ENCODE measurements at places on chromosomes 3 and 15. TPM values are rescaled to one million over a fixed set of nuclear protein-coding genes. Genes with fewer than 3 reads are reported as not detected.
A peak's percentile ranks its signal among the peaks of the same experiment; 100 is the strongest.

Gene CEMIP
- total RNA-seq, result 7.3 TPM

Gene NDUFB5
- total RNA-seq, result 38.7 TPM

GRCh38 chr3:182784542-182784941 is 8.8 kb upstream of the ATP11B start:
- no peak for DNase-seq

Gene ZIC1
- not detected for total RNA-seq

DNA sequence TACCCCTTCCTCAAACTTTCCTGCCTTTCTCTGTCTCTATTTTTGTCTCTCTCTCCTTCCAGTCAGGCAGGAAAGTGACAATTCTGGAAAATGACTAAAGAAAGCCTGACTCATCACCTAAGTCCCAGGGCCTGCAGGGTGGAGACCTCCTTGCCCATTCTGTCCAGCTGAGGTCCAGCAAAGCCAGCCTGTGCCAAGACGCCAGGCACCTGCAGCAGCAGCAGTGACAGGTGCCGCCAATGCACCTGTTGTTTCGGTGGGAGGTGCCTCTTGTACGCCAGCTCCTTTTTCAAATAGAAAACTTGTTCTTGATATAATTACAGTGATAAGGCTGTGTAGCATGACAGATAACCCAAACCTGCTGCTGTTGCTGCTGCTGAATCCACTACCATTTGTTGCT is 501.3 kb downstream of the NTRK3 start:
- no peak for DNase-seq

DNA sequence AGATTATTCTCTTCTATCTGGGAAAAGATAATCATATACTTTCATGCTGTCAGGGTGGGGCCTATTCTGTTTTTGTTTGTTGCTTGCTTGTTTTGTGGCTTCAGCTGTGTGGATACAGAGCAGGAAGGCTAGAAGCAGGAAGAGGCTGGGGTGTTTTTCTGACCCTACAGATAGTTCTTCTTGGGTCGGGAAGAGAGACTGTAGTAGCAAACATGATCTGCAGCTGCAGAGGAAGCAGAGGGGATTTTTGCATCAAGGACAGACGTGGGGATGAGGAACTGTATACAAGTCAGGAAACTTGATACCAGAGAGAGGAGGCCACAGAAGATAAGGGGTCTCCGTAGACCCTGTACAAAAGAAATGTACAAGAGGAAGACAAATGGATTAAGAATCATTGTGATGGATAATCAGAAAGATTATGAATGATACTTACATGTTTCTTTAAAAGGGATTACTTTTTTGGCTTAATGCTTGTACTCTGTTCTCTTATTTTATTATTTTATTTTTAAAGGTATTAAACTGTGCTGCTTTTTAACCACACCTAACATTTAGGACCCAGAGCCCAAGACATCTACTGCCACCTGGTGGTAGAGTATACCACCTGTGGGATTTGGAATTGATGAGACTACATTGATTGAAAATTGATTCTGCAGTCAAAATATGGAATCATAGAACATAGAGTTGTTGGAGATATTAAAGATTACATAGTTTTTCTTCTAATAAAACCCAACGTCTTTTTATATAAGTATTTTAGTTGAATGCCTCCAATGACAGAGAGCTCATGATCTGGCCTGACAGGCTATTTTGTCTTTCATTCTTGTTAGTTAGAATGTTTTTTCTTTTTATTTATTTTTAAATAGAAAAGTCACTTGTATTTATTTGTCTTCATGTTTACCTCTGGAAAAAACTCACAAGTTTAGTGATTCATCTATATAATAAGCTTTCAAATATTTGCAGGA is 87.3 kb upstream of the ROPN1 start:
- DNase-seq, result peak; percentile 77

Gene ARGFX
- total RNA-seq, result not detected

GRCh38 chr3:42101481-42101880 is 10.3 kb downstream of the TRAK1 start:
- DNase-seq, result no peak

- DNase-seq, result peak; percentile 12
Observed at GRCh38 chr3:71649757-71650156, 66.2 kb upstream of the FOXP1 start.

- DNase-seq, result peak; percentile 77
Observed at GRCh38 chr15:42494998-42495360, 455 bp upstream of the SNAP23 start.

GRCh38 chr3:188077160-188077799 is 76.7 kb upstream of the LPP start:
- no peak for DNase-seq

Gene CASR
- not detected for total RNA-seq

DNA sequence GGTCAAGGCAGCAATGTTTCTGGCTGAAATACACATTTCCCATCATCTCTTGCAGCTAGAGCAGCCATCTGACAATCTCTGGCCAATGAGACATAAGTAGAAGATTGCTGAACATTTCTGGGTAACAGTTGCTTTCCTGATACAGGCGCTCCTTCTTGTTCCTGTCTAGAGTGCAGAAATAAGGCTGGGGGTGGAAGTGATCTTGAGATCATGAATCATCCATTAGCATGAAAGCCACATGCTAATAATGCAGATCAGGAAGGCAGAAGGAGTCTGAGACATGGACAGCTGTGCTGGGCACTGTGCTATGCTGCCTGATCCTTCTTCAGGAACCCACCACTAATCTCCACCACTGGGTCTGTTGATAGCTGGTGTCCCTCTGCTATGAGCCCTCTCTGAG is 14.8 kb upstream of the TMEM108 start:
- no peak for DNase-seq

Gene CCNDBP1
- 52.0 TPM for total RNA-seq

GRCh38 chr3:23808525-23808924 is 2.8 kb downstream of the UBE2E1 start:
- no peak for DNase-seq

DNA sequence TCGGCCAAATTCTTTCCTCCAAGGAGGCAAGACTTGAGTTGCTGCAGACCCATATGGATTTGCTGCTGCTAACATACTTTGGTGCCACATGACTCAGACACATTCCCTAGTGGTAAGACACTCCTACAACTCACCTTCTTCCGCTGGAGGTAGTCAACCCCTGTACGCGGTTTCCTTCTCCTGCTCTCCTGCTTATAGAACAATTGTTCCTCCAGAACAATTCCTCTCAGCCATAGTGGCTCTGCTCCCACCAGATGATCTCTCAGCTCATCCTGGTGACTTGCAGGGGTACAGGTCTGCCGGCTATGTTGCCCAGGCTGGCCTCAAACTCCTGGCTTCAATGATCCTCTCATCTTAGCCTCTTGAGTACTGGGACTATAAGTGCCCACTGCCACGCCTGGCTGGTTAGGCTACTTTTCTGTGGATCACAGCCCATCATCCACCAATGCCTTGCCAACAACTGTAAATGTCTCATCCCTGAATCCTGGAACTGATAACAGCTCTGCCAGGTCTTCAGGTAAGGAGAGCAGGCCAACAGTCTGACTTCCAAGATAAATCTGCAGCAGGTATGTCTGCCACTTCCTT is 2.4 kb upstream of the CXCR6 start:
- no peak for DNase-seq

DNA sequence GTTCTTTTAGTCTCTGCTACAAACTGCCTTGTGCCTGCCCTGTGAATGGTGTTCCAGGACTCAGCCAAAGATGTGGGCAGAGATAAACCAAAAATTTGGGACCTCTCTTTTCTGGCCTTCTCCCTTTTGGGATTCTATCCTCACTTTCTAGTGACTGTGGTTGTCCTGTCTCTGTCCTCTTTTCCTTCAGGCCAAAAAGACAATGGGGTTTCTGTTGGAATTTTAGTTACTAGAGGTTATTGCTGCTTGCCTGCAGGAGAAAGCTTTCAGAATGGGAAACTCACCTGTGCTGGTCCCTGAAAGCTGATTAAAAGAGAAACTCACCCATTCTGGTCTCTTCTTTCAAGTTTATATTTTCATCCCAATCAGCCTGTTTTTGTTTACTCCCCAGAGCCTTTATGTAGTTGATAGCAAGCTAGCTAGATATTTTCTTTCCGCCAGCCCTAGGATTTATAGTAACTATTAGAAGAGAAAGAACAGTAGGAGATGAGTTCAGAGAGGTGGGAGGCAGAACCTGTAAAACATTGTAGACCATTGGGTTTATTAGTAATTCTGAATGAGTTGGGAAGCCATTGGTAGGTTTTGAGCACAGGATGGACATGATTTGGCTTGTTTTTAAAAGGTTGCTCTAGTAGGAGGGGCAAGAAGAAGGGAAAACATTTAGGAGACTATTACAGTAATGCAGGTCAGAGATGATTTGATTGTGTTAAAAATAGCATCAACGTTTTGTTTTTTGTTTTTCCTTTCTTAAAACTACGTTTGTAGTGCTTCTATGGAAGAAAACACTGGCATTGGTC is 138.9 kb downstream of the TCF12 start:
- no peak for DNase-seq

Gene DRD3
- total RNA-seq, result not detected

GRCh38 chr3:5766848-5767247 is 579.3 kb downstream of the EDEM1 start:
- no peak for DNase-seq

DNA sequence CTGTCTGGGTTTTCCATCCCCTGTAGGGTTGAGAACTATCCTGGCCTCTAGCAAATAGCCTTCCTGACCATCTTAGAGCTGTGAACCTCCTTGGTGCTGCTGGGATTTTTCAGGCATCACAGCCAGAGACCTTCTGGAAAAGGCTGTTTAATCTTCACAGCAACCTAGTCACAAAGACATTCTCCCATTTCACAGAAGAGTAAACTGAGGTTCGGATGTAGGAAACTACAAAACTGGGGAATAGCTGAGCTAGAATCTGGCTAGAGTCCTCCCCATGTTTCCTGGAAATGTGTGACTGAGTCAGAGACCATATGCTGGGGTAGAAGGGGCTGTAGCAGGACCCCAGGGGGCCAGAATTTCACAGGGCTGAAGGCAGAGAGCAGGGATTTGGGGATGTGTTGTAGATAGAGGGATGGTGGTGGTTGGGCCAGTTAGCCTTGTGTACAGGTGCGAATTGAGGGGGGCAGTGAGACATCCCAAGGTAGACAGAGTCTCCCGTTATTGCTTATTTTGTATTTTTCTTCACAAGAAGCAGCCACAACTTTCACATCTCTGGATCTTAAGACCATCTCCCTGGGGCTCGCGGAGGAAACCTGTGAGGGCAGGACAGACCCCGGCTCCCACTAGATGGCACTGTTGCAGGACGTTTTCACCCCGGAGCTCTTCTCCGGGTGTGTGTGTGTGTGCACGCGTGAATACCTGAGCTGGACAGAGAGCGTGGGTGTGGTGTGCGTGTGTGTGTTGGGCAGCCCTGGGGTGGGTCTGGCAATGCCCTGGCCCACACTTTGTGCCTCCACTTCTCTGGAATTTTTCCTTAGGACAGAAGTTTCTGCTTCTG is 66.9 kb upstream of the PRR23C start:
- DNase-seq, result peak; percentile 71

DNA sequence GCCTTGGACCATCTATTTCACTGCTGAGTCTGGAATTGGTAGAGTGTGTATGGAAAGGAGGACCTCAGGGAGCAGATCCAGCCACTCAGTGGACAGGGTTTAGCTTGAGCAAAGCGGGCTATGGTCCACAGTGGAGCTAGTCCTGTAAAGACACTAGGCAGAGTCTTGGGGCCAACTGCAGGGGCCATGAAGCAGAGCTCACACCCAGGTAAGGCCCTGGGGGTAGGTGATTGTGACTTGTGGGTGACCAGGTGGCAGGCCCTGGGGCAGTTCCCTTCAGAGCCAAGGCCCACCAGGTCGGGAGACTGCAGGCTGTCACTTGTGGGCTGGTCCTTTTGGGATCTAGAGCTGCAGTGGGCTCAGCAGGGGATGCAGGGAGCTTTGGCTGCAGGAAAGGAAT is 80.8 kb upstream of the EPHB3 start:
- DNase-seq, result no peak

All from HT-29 (cell line).